ENCODE measurements at places on chromosomes 5 and 9.

DNA sequence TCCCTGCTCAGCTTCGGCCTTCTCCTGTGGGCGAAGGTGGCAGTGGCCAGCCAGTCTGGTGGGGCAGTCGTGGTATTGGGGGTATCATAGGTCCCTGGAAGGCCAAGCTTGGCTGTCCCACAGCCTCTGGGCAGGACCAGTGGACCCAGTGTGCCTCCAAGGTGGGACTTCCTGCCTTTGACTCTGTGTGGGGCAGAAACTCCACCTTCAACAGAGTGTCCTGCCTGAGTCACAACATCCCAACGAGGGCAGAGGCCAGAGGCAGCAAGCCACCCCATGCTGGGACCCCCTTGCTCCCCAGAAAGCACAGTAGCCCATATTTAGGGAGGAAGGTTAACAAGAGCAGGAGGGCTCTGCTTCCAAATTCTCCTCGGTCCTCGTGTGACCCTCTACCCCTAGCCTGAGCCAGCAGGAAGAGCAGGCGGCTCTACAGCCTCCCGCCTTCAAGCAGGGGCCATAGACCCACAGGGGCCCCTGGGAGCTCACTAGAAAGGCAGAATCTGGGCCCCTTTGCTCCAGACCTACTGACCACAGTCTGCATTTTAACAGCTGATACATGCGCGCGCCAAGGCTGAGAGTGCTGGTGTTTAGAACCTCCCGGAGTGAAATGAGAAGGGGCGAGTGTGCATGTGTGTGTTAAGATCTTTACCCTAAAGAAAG lies 51.6 kb upstream of the FUBP3 start:
- DNase-seq = no peak

DNA sequence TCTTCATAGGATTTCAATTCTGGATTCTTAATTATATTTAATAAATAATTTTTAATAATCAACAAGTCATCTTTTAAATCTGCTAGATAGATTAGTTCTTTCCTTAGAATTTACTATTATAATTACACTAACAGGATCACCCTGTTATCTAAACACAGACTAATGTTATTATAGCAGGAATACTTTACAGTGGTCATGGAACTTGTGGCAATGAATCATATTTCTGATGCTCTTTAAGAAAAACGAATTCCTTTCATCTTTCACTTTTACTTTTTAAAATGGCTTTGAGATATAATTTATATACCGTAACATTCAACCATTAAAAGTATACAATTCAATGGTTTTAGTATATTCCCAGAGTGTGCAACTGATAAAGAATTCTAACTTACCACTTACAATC lies 29.7 kb upstream of the CDK5RAP2 start:
- no peak for DNase-seq

- no peak for DNase-seq
Measured at GRCh38 chr5:124907098-124907644, 160.7 kb upstream of the ZNF608 start.

DNA sequence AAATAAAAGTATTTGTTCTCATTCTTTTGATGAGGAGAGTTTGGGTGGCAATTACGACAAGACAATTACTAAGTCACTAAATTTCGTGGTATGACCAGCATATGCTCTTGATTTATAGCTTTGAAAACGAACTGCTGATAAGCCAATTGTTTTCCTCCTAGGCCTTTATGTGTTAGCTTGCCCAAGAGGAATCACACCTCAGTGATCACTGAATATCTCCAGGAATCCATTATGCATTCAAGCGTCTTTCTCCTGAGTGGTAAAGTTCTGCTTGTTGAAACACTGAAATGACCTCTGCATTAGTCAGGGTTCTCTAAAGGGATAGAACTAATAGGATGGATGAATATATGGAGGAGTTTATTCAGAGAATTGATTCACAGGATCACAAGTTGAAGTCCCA lies 677.7 kb upstream of the MEF2C start:
- no peak for DNase-seq

- no peak for DNase-seq
Measured at GRCh38 chr5:172499287-172499686, 45.0 kb upstream of the SH3PXD2B start.

- DNase-seq = no peak
Measured at GRCh38 chr9:74322661-74323314, 174.3 kb upstream of the RORB start.

DNA sequence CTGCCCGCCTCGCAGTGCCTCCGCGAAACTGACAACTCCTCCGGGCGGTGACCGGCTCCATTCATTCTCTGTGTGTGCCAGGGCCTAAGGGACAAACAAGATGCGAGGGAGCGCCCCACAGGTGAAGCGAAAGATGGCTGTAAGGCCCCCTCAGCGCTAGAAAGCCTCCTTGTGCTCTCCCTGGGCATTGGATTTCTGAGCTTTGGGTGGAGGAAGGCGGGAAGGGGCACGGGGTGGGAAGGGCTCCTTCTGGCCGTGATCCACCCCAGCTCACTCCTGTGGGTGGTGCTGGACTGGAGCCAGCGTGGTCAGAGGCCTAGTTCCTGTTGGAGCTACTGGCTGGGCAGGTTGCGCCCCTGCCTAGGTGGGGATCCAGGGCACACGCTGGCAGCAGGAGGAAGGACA lies 943 bp downstream of the GALNT12 start:
- no peak for DNase-seq

GRCh38 chr5:108935611-108936010 lies 187.9 kb downstream of the FER start:
- DNase-seq = no peak

- DNase-seq = no peak
Measured at GRCh38 chr5:53817183-53817582, 256.7 kb downstream of the NDUFS4 start.

DNA sequence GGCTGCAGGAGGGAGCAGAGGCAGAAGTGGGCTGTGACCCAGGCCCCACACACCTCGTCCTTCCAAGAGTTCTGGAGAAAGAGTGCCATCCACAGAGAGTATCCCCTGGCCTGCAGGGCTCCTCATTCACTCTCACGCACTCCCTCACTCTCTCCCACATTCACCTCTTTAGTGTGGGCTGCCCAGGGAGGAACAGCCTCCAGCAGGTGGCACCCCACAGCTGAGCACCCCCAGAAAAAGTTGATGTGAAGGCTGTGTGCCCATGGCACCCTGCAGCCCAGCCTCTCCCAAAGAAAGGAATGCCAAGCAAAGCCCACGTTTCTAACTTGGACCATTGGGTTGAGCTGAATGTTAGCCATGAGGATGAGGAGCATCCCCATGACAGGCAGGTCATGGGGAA lies 4.5 kb upstream of the SHC3 start:
- no peak for DNase-seq

DNA sequence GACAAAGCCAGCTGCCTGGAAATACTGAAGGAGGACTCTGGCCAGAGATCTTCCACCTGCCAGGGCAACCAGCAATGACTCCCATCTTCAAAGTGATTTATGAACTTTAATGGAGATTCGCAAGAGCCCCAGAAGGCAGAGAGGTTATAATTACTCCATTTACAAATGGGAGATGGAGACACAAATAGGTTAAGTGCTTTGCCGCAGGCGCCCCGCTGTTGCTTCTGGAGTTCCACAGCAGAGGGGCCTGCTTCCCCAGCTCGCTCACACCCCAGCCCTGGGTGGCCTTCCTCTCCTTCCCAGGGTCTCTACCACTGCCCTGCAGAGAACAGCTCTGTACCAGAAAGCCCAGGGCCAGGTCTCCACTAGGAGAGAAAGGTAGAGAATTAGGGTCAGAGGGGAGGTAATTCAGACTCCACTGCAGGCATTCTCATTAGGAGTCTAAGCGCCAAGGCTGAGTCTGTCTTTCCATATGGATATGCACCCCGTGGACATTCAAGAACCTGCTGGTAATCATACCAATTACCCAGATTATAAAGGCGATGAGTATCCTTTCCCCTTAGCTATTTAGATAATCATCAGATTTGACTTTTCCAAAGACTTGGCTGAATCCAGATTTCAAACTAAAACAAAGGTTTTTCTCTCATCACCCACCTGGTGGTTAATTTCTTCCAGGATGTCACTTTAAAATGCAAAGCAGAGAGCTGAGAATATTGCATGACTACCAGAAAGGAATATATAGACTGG lies 157.6 kb upstream of the TUT7 start:
- no peak for DNase-seq

GRCh38 chr5:118637947-118638670 lies 350.2 kb downstream of the DTWD2 start:
- DNase-seq = no peak

- DNase-seq = no peak
Measured at GRCh38 chr9:112765281-112765680, 14.7 kb downstream of the SNX30 start.

Measured in activated T-helper 1 cell treated with Interleukin-2 at 50 U/mL for 16 hours (primary cell).